Ureter (tissue), 1 donor: ENCODE measurements at places on chromosomes 16 and 17.

DNA sequence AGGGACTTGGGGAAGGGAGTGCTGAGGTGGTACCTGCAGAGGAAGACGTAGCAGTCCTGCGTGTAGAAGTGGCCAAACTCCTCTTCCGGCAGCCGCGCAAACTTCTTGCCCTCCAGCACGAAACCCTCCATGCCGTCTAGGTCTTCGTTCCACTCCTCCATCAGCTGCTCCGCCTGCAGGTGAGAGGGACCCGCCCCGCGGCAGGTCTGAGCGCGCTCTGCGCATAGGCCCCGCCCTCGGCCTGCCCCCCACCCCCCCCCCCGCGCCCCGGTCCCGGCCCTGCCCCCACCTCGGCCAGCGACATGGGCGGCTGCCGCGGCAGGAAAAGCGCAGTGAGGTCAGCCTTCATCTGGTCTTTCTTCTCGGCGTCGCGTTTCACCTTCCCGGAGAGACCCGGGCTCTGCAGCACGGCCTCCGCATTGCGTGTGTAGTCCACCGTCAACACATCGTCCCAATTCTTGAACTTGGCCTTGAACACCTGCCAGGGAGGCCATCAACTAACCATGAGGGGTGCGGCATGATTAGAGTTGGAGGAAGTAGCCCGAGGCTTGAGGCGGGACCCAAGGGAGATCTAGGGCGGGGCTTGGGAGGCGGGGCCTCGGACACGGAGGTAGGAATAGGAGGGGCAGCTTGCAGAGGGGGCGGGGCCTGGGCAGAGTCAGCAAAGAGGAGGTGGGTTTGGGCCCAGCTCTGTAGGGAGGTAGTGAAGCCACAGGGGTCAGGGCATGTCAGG, 11.5 kb downstream of the FLII start:
- peak; percentile 83 for DNase-seq

- no peak for DNase-seq
These were observed 22.9 kb downstream of the FOXK2 start for GRCh38 chr17:82542439-82542838.

GRCh38 chr17:56786989-56787482, 46.7 kb downstream of the C17orf67 start:
- peak; percentile 53 for DNase-seq

- no peak for DNase-seq
These were observed 83.9 kb downstream of the HIC1 start for GRCh38 chr17:2138761-2139160.

GRCh38 chr17:48307814-48308411, 122.1 kb downstream of the SKAP1 start:
- DNase-seq: peak; percentile 54
